ENCODE measurements at places on chromosomes 1 and 21. TPM values are rescaled to one million over a fixed set of nuclear protein-coding genes. Genes with fewer than 3 reads are reported as not detected.
A peak's percentile ranks its signal among the peaks of the same experiment; 100 is the strongest.

Gene RGS8
- polyA plus RNA-seq, result 0.02 TPM

Gene SFN
- 0.20 TPM for polyA plus RNA-seq

Gene LCE1B
- not detected for polyA plus RNA-seq

Gene GPR153
- polyA plus RNA-seq, result 9.3 TPM

Gene CSMD2
- polyA plus RNA-seq, result 0.38 TPM

Gene UBXN11
- 13.3 TPM for polyA plus RNA-seq

DNA sequence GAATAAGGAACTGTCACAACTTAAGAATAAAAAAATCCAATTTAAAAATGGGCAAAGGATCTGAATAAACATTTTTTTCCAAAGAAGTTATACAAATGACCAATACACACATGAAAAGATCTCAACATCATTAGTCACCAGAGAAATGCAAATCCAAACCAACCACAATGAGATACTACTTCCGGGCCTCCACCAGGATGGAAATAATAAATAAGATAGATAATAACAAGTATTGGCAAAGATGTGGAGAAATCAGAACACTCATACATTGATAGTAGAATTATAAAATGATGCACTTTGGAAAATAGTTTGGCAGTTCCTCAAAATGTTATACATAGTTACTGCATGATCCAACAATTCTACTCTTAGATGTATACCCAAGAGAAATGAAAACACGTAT is 18.7 kb downstream of the ZSWIM5 start:
- no peak for DNase-seq

GRCh38 chr1:202625416-202626360 is 84.6 kb downstream of the SYT2 start:
- DNase-seq, result peak; percentile 88

- DNase-seq, result no peak
Measured at GRCh38 chr21:36347278-36347961, 27.4 kb downstream of the MORC3 start.

GRCh38 chr1:247300491-247301175 is 31.0 kb downstream of the ZNF496 start:
- no peak for DNase-seq

DNA sequence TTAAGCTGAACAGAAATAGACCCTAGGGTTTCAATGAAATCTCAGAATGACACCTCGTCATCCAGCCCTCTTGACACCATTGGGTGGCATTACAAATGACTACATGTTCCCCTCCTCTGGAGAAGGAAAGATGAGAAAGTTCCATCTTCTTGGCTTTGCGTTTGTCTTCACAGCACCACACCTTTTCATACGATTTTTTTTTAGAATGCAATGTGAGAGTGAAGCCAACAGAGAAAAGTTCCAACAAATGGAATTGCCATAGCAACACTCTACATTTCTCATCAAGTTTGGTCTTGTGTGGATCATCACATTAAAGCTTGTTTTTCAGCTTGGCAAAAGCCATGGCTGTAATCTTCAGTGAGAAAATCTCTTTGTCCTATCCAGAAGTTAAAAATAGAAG is 183.4 kb upstream of the SNX7 start:
- no peak for DNase-seq

DNA sequence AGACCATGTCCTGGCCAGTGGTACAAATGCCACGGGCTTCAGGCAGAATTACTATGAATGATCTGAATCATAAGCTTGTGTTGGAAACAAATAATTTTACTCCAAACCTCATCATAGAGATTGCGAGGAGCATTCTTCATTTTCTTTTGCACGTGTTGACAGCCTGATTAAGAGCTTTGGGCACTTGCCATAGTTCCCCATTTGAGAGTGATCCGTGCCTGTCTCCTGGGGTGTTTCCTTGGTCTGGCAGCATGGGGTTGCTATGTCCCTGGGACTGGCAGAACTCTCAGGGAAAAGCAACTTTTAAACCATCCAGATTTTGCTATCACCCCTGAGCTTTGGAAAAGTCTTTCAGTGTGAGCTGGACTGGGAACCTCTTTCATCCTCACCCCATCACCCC is 54.3 kb upstream of the KCNJ6 start:
- DNase-seq, result no peak

GRCh38 chr1:89484092-89485038 is 40.3 kb upstream of the LRRC8B start:
- DNase-seq, result no peak

DNA sequence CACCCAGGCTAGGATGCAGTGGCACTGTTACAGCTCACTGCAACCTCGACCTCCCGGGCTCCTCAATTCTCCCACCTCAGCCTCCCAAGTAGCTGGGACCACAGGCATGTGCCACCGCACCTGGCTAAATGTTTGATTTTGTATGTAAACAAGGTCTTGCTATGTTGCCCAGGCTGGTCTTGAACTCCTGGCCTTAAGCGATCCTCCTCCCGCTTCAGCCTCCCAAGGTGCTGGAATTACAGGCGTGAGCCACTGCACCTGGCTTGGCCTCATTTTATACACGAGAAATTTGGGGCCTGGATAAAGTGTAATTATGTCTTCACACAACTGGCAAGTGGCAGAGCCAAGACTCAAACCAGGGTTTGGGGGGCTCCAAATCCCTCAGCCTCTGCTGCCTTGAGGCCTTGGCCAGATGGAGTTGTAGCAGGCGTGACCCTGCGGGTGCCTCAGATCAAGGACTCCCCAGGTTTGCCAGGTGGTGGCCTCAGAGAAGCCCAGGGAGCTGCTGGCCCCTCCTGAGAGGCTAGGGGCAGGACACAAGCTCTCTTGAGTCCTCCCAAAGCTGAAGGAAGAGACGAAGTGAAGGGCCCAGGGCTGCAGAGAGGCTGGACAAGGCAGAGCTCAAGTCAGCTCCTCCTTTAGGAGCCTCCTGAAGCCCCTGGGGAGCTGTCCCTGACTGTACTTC is 61.7 kb downstream of the MDM4 start:
- DNase-seq, result no peak

DNA sequence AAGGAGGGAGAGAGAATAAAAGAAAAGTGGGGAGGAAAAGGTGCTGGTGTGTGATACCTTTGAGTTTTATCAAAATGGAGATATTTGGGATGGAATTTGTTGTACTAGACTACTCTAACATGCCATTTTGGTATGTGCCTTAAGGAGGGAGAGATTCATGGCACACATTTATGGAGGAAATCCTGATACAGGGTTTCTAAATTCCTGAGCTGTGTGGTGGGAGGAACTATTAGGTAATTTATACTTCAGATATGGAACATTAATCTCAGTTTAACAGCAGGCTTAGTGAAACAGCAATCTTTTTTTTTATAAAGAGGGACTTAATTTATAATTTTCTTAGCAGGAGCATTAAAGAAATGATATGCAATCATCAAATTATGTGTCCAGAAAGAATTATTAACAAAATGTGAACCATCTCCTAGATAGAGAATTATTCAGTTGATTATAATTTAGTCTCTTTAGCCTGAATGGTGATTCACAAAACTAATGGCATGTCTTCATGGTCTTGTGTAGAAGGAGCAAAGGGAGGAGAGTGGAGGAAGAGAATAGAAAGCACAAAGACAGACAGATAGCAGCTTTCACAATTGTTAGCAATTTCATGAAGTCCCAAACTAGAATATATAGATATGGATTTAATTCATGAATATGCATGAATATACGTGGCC is 301.6 kb downstream of the HLX start:
- DNase-seq, result no peak

GRCh38 chr1:17287130-17287776 is 20.7 kb upstream of the PADI4 start:
- DNase-seq, result no peak

- DNase-seq, result no peak
Measured at GRCh38 chr1:41616563-41616962, 132.1 kb upstream of the EDN2 start.

DNA sequence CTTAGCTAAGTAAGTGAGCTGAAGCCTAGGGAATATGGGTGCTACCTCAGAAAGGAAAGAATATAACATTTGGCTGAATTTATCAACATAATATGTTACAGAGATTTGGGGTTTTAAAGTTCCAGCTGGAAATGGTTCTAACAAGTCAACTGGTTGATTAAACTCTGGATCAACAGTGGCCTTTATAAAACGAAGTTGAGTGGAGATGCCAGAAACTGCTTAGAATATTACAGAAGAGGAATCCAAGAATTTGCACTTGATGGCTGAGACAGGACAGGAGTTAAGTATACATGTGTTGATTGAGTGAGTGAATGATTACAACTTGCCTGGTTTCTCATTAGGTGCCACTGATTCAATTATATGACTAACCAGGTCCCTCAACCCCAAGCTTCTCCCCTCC is 7.4 kb upstream of the ZBTB17 start:
- no peak for DNase-seq

- no peak for DNase-seq
Measured at GRCh38 chr1:241985787-241986186, 13.1 kb downstream of the MAP1LC3C start.

DNA sequence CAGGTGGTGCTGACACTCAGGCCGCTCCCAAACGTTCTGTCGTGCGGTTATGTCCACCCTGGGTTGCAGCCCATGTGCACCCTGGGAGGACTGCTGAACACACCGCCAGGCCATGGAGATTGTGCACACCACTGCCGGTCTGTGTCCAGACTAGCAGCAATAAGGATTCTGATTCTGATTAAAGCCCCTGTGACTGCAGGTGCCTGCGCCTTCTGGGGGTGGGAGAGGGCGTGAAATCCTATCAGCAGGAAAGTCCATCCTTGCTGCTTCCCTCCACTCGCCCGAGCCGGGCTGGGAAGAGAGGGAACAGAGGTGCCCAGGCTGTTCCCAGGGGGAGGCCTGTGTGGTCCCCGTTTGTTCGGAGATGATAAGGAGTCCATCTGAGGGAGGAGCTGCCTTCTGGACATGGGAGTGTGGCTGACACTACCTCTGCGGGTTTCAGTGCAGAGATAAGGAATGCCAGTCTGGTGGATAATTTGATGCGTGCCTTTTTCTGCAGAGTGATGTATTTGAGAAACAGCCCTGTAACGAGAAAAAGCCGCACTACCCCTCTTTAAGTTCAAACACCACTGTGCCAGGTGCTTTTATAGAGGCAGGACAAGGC is 41.2 kb downstream of the BACE2 start:
- DNase-seq, result no peak

DNA sequence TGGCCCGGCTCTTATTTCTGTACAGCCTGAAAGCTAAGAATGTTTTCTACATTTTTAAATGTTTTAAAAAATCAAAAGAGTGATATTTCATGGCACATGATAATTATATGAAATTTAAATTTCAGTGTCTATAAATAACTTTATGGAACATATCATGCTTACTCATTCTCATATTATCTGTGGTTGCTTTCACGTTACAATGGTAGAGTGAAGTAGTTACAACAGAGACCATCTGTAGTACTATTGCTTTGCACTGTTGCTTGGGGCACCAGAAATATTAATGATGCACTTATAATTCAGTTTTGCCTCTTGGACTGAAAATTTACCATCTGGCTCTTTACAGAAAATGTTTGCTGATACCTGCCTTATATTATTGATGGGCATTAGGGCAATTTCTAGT is 481.6 kb downstream of the PLPP3 start:
- no peak for DNase-seq

GRCh38 chr1:231969076-231969475 is 342.5 kb downstream of the DISC1 start:
- no peak for DNase-seq

Data from right cardiac atrium (tissue), 5 donors.